MM.1S (cell line): ENCODE measurements at places on chromosomes 1 and 21.

DNA sequence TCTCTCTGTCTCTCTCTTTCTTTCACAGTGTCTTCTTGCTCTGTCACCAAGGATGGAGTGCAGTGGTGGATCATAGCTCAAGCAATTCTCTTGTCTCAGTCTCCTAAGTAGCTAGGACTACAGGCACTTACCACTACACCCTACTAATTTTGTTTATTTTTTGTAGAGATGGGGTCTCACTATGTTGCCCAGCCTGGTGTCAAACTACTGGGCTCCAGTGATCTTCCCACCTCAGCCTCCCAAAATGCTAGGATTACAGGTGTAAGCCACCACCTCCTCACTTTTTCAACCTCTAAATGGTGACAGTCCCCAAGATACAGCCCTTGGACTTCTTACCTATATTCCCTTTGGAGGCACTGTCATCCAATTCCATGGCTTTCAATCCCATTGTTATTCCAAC is 50.5 kb upstream of the PUM1 start:
- no peak for DNase-seq

- DNase-seq = no peak
These were observed 4.0 kb downstream of the MX1 start for GRCh38 chr21:41429925-41430491.

- no peak for DNase-seq
These were observed 636 bp downstream of the INTS3 start for GRCh38 chr1:153728305-153729066.

- no peak for DNase-seq
These were observed 9.3 kb upstream of the SRARP start for GRCh38 chr1:15994590-15995351.
